ENCODE measurements at places on chromosomes 12 and 14.

GRCh38 chr12:132831771-132832170 is 3.1 kb upstream of the GOLGA3 start:
- DNase-seq, result no peak

GRCh38 chr12:15307079-15307478 is 15.2 kb upstream of the PTPRO start:
- no peak for DNase-seq

GRCh38 chr14:45254771-45255170 is 1.8 kb upstream of the MIS18BP1 start:
- no peak for DNase-seq

DNA sequence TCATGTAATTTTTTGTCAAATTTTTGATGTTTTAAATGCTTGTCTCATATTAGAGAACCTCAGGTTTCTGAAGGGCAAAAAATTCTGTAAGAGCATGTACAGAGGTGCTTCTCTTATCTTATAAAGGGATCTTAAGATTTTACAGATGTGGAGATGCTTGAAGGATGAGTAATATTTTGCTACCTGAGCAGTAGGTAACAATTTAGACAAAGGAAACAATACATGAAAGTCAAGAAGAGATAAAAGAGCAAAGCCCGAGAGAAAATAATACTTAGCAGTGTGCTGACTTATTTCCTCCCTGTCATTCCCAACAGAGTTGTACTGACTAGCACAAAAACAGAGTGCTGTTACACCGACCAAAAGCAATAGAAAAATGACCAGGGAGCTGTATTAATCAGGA is 98.1 kb upstream of the PTPRR start:
- DNase-seq, result no peak

DNA sequence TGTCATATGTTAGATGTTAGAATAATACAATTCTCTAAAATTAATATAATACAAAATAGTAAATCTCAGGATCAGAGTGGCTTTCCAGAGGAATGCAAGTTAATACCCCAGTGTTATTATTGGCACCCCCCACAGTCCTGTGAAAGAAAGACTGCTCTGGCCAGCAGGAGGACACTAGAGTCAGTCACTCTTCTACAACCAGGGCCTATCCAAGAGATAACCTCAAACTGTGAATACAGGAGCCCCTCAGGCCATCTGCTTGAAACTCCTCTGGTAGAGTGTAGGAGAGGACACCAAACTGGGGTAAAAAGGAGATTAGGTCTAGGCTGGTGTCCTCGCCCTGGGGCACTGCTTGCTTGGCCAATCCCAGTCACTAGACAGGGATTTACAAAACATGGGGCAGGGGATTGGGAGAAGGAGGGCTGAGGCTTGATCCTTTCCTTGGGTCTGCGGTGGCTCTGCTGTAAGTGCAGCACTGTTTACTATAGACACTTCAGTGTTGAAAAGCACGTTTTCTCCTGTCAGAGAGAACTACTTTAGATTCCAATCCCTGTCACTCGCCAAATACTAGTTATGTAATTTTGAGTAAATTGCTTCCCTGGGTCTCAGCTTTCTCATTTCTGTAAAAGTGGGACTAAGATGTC is 44.5 kb upstream of the PTPRR start:
- DNase-seq, result no peak

DNA sequence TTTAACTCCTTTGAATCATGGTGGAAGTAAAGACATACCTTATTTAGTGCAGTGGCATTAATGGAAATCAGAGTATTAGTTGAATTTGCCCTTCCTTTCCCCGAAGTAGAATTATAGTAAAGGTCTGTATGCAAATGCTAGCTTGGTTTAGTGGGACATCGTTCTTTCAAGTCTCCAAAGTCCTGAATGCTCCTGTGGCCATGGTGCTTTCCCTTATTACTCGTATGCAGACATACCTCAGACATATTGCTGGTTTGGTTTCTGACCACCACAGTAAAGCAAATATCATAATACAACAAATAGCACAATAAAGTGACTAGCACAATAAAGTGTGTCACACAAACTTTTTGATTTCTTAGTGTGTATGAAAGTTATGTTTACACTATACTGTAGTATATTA is 52.3 kb downstream of the MNAT1 start:
- no peak for DNase-seq

DNA sequence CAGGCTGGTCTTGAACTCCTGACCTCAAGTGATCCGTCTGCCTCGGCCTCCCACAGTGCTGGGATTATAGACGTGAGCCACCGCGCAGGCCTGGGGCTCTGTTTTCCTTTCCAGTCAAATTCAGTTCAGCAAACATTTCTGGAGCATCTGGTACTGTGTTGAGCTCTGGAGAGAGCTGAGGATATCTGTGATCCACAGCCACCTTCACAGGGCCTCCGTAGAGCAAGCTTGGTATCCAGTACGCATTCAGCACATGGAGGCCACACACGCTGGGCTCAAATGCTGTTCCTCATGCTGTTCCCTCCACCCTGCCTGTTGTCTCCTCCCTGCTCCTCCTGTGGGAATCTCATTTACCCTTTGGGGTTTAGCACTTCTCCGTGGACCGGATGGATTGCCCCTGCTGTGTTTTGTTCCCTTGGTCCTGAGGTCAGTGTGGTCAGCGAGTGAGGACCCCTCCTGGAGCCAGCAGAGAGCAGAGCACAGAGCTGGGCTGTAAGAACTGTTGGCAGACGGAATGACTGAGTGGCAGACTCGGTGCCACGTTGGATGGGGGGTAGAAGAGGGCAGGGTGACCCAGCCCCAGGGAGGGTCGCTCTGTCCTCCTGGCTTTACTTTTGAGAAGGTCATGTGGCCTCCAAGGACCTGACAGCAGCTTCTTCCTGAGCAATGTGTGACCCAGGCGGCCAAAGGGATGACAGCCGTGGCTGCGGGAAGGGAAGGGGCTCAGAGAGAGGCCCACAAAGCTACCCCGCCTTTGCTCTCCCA is 891 bp downstream of the RPS6KL1 start:
- no peak for DNase-seq

DNA sequence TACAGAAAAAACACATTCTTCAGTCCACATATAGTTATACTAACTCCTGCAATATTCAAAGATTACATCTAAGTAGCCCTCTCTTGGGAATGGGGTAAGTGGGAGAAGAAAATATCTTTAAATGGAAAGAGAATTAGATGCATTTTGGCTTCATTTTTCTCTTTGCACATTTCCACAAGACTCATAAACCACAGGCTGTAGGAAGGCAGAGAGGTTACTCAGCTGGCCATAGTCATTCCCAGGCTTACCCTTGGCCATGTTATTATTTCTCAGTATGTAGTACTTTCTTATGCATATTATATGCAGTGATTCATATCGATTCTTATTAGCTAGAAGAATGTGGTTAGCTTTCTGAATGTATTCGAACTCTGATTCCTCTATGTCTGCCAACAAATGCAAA is 92.2 kb downstream of the PTPRR start:
- no peak for DNase-seq

Data from right kidney (tissue), 9 donors.